ENCODE measurements at places on chromosomes 5 and 9.

DNA sequence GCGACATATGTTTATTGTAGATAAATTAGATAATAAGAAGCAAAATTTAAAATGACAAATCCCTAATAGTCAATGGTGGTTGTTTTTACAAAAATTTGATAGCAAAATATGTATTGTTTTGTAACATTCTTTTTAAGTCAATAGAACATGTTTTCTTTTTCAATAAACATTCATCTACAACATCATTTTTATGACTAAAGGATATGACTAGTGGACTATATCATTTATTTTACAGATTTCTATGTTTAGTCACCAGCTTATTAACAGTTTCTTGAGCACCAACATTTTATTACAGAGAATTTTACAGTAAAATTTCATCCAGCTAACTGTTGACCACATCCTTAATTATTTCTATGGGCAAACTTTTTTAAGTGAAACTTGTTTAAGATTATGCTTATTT, 114.7 kb upstream of the IL7R start:
- no peak for DNase-seq

DNA sequence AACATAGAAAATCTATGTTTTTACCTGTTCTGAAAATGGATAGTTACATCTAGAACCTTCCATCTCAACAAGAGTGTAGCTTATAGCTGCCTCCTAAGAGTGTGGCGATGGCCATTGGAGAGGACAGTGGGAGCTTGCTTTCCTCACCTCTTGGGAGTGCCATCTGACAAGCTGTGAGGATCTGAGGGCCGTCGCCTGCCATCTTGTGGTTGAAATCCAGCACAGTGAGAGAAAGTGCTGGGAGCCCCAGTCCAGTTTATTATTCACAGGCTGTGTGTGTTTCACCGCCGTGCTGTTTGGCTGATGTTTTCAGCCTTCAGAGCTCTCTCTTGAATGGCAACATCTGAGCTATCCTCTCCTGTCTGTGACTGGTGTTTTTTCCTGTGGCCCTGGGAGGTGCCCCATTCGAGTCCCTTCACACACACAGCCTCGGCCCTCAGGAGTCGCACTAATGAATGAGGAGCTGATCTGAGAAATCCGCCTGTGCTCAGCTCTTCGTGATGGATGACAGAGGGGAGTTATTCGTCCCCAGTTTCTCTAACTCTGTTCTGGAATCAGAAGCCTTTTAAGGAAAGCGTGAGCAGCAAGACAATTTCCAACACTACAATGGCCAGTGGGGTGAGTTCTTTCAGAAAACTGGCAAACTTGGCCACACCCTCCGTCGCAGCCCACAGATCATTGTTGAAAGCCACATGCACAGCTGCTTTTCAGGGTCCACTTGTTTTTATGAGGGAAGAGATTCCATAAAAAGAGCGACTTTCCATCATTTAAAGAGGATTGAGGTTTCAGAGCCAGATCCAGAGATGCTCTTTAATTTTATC, 170.3 kb downstream of the PDZD2 start:
- no peak for DNase-seq

DNA sequence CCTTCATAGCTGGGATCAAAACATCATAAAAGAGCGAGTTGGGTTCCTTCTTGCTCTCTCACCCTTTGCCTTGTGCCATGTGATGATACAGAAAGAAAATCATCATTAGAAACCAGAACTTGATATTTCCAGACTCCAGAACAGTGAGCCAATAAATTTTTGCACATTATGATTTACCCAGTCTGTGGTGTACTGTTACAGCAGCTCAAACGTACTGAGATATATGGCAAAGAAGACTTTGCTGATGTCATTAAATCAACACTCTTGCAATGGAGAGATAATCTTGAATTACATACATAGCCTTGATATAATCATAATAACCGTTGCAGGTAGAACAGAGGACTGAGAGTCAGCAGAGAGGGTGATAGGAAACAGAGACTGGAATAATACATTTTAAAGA, 1271.6 kb downstream of the CDH12 start:
- DNase-seq: no peak

DNA sequence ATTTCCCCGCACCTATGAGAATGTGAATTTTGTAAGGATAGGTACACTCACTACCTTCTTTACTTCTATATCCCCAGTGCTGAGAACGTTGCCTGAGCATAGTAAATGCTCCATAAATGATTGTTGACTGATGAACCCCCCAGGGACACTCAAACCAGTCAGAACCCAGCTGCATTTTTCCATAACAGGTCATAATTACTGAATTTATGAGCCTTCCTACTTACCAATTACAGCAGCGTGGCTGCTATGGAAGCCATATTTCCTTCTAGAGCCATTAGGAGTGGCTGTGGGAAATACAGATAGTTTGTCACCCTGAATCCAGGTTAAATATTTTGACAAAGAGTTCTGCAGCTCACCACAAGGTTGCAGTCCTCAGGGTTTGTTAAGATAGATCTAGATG, 135.0 kb downstream of the TAF11L14 start:
- no peak for DNase-seq

GRCh38 chr5:160694896-160695295, 157.1 kb downstream of the ATP10B start:
- DNase-seq: no peak

DNA sequence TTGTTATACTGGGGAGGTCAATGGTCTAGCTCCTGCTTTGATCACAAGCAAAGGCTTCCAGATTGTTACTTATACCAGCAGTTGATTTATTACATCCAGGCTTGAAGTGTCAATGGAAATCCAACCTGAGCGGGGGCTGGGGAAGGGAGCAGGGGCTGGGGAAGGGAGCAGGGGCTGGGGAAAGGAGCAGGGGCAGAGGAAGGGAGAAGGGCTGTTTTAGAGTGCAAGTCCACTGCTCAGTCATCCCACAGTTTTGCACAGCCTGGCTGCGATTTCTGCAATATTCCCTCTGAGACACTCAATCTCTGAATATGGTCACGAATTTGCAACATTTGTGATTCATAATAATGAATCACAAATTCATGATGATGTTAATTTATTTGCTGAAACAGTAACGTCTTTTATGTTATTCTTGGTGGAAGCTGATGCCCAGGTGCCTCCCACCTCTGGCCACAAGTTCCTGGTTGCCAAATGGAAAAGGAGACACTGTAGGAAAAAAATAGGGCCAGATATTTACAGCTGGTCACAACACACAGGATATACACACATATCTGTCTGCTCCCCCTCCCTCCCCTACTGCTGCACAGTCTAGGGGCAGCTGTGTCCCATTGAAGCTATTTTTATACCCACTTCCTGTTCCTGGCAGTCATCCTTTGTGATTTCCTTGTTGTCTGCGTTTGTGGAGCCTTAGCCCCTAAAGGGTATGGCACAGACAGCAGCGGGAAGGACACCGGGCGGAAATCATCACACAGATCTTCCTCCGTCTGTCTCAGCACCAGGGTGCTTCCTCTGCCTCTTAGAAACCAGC, 325.1 kb downstream of the GADD45G start:
- no peak for DNase-seq

- DNase-seq: no peak
Measured at GRCh38 chr9:303502-303901, 88.8 kb downstream of the DOCK8 start.

- DNase-seq: no peak
Measured at GRCh38 chr9:14135421-14135820, 178.5 kb downstream of the NFIB start.

DNA sequence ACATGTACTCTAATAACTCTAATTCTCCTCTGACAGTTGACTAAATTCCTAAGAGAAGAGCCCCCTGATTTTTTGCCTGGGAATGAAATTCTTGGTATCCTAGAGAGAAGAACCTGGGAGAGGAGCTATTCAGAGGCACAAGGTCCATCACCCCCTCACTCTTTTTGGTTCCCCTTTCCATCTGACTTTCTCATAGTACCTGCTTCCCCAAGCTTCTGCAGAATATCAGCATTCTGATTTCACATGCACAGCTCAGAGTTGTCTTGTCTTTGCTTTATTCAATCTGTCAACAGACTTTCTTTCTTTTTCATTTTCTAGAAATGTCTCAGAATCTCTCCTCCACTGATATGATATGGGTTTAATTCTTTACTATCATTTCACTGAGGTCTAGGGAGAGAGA, 141.5 kb upstream of the FBXL17 start:
- DNase-seq: no peak

DNA sequence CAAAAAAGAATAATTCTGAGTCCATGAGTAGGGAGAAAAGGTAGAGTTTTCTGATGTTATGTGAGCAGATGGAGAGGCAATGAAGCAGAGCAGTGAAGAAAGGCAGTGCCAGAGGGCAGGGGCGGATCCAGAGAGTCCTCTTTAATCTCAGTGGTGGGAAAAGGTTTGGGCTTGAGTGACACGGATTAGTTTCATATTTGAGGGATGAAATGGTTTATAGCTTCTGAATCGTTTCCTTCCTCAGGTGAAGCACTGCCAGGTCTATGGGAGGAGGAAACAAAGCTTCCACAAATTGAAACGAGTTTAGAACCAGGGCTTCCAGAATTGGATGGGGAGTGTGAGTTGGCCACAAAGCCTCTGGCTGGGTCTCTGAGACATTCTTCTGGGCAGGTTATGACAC, 517.0 kb upstream of the PAPPA start:
- peak; percentile 20 for DNase-seq

GRCh38 chr5:14270209-14270702, 127.1 kb downstream of the TRIO start:
- DNase-seq: peak; percentile 45

DNA sequence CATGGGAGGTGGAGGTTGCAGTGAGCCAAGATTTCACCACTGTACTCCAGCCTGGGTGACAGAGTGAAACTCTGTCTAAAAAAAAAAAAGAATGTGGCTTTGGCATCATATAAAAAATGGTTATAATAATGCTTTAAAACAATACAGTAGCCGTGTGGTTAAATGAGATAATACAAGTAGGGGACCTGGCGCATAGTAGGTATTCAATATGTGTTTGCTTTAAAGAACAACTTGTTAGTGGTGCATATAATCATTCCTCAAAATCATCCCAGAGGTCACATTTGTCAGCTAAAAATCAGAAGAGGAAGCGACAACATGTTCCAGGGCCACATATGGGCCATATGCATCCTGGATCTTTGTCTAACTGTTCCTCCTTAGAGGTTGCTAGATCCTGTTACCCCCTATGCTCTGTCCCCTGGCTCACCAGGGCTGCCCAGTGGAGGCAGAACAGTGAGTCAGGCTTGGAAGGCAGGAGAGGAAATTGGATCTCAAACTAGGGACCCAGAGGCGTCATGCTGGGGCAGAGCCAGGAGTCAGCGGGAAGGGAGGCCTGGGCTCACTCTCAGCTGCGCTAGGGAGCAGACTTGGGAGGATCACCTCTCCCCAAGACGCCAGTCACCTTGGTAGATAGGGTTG, 27.7 kb downstream of the LHX6 start:
- DNase-seq: no peak

DNA sequence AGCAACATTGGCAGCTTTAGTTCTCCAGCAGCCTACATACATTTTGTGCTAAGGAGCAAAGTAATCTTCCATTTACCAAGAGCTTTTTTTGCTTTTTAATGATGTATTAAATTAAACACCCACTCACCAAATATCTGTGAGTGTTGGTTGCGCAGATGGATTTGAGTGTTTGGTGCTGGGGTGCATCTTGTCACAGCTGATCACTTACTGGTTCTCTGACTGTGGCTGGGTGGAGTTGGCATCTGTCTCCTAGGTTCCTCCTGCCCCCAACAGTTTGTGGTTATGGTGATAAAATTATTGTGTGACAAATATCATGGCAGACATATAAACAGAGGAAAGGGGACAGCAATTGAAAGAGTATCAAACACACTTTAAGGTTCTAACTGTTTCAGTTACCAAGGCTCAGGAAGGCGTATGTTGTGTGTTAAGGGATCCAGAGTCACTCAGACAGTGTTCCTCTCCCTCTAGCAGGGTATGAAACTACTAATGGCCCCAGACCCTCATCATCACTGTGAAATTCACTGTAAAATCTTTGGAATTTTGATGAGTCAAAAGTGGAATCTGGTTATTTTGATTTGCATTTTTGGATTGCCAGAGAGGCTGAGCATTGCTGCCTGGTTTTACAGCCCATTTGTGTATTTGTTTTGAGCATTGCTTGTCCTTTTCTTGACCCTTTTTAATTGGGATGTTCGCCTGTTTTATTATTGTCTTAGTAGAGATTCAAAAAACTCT, 81.7 kb downstream of the PDE8B start:
- DNase-seq: no peak

DNA sequence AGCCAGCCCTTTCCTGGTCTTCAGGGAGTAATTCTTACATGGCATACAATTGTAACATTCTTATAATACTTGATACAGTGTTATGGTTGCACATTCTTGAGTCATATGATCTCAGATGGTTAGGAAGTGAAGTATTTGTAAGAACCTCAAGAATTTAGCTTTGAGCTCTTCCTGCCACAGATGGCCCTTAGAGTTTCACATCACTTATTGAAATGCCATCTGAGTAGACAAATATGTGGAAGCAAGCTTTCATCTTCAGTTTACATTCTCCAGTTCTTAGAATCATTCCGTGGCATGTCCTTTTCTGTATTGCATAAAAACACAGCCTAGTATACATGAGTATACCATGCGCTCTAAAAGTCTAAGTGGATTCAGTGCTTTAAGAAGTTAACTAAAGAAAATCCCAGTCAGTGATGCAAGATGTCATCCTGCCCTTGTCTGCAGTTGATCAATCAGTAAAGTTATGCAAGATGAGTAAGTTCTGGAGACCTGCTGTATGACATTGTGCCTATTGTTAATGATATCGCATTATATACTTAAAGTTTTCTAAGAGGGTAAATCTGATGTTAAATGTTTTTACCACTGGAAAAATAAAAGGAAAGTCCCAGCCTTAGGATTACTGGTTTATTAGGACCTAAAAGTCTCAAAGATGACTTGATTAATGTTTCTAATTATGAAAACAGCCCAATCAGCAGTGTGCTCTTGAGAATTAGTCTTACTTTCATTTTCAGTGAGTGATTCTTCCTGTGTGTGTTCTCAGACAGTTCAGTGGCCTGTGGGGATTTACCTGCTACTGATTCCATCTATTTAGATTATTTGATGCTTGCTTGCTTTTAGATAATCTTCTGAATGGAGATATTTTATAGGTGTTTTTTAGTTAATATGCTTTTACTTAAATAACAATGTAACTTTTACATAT, 29.4 kb downstream of the RHOBTB3 start:
- no peak for DNase-seq

- no peak for DNase-seq
Measured at GRCh38 chr5:74342182-74342581, 298.3 kb downstream of the ENC1 start.

- no peak for DNase-seq
Measured at GRCh38 chr5:14674983-14675854, 10.7 kb downstream of the OTULIN start.

DNA sequence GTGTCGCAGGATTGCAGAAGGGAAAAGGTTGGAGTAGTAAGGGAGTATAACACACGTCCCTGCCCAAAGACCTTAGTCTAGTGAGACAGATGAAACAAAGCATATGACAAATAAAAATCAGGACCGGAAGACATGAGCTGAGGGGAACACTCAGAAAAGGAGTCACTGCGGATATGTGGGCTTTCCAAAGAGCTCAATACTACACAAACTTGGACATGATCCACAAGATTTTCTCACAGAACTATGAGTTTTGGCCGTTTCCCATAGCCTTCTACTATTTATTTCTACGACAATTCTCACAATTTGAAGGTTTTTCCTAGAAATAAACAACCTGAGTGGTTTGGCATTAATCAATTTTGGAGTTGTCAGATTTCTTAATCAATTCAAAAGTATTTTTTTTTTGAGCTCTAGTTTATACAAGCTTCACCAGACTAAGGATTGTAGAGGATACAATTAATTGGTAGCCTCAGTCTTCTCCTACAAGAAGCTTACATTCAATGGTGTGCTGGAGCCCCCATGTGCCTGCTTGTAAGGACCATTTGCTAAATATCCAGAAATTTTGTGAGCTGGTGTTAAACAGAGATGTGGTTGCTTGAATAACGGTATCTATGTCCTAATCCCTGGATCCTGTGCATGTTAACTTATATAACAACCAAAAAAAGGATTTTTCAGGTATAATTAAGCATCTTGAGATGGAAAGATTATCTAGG, 91.4 kb downstream of the ADAMTS12 start:
- no peak for DNase-seq
